HCT116 (cell line): ENCODE measurements at places on chromosomes 11 and 22. TPM values are rescaled to one million over a fixed set of nuclear protein-coding genes. Genes with fewer than 3 reads are reported as not detected.

Gene CYP2R1
- total RNA-seq = 18.3 TPM

Gene ARHGAP20
- total RNA-seq = not detected

GRCh38 chr22:47591016-47591415, 828.6 kb downstream of the TBC1D22A start:
- H3K36me3 ChIP-seq = no peaks in the 10 kb centered on the region
- H3K27me3 ChIP-seq = no peaks in the 10 kb centered on the region
- DNase-seq = no peak
- H3K27ac ChIP-seq = no peak overlapping the region
- no peaks in the 10 kb centered on the region for H3K4me1 ChIP-seq

- H3K27me3 ChIP-seq = no peaks in the 10 kb centered on the region
- no peak overlapping the region for H3K27ac ChIP-seq
- peaks cover 3% of the 10 kb centered on the region for H3K4me1 ChIP-seq
- no peak for DNase-seq
- H3K36me3 ChIP-seq = no peaks in the 10 kb centered on the region; the same call in 1 of the 2 replicates
- H3K4me3 ChIP-seq = no peak overlapping the region
Observed at GRCh38 chr11:45913942-45914635, 3.6 kb downstream of the PEX16 start.

GRCh38 chr11:8838248-8838647, 72.7 kb upstream of the AKIP1 start:
- no peaks in the 10 kb centered on the region for H3K27me3 ChIP-seq
- H3K4me1 ChIP-seq = peaks cover 7% of the 10 kb centered on the region; the same call in 1 of the 2 replicates
- no peak for DNase-seq
- no peaks in the 10 kb centered on the region for H3K36me3 ChIP-seq
- no peak overlapping the region for H3K4me3 ChIP-seq

DNA sequence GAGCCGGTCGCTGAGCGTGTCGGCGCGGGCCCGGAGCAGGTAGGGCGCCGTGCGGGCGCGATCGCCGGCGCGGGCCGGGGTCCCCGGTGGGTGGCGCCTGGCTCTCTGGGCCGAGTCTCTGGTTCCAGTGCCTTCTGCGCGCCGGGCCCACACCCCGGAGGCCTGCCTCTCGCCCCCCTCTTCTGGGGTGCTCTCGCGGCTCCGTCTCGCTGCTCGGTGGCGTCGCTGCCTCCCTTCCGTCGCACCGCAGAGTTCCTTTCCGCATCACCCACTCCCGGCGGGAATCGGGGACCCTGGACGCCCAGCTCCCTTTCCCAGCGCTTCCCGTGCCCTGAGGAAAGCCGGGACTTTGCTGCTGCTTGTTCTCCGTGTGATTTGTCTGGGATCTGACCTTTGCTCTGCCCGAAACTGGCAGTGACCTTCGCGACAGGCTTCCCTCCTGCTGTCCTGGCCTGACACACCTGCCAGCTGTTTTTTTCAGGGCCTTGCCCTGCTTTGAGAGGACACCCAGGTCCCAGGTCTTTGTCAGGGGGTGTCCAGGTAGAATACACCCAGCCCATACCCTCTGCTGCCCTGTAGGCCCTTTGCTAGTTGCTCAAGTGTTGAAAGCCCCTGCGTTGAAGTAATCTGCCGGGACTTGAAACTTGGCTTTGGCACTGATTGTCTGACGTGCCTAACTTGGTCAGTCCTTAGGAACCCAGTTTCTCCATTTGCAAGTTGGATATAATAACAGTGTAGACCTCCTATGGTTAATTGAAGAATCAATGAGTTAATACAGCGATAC, 711 bp downstream of the FDX1 start:
- peak overlapping the region; percentile 84 for H3K27ac ChIP-seq
- peaks cover 35% of the 10 kb centered on the region for H3K4me1 ChIP-seq
- no peak for DNase-seq
- peak overlapping the region; percentile 89 for H3K4me3 ChIP-seq
- H3K36me3 ChIP-seq = no peaks in the 10 kb centered on the region

- H3K4me3 ChIP-seq = no peak overlapping the region
- no peak for DNase-seq
- no peaks in the 10 kb centered on the region for H3K27me3 ChIP-seq
- H3K27ac ChIP-seq = no peak overlapping the region
- no peaks in the 10 kb centered on the region for H3K4me1 ChIP-seq
Observed at GRCh38 chr11:86151174-86152005, 82.5 kb upstream of the PICALM start.

- no peak for DNase-seq
- H3K27ac ChIP-seq = no peak overlapping the region
- no peaks in the 10 kb centered on the region for H3K36me3 ChIP-seq
- H3K4me3 ChIP-seq = no peak overlapping the region
- no peaks in the 10 kb centered on the region for H3K4me1 ChIP-seq
Observed at GRCh38 chr11:132357811-132358572, 987.6 kb downstream of the NTM start.

Gene OR51B2
- total RNA-seq = 17.1 TPM

DNA sequence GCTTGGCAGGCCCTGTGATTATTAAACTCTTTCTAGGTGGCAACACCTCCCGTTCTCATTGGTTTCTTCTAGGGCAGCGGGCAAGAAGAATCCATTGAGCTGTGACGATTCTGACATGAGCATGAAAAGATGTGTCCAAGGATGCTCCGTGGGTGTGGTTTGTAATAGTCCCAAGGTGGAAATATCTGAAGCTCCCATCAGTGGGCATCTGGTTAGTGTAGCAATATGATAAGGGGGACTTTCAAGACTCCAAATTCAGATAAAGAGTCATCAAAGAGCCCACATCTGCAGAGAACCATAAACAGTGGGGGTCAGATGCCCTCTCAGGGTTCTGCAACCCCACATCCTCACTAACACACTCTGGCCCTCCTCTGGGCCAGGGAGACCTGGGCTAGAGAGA, 42.6 kb downstream of the TST start:
- H3K27me3 ChIP-seq = no peaks in the 10 kb centered on the region
- DNase-seq = no peak
- peaks cover 5% of the 10 kb centered on the region for H3K4me1 ChIP-seq
- H3K36me3 ChIP-seq = no peaks in the 10 kb centered on the region

Gene CCDC73
- total RNA-seq = not detected

- H3K4me3 ChIP-seq = no peak overlapping the region
- no peaks in the 10 kb centered on the region for H3K27me3 ChIP-seq
- no peak for DNase-seq
- no peaks in the 10 kb centered on the region for H3K4me1 ChIP-seq
- no peaks in the 10 kb centered on the region for H3K36me3 ChIP-seq
Observed at GRCh38 chr11:61037441-61038093, 64.7 kb upstream of the CD5 start.

Gene BLID
- total RNA-seq = 8.9 TPM

Gene NAV2
- total RNA-seq = 2.1 TPM

Gene OSM
- not detected for total RNA-seq

Gene GAB4
- total RNA-seq = not detected

DNA sequence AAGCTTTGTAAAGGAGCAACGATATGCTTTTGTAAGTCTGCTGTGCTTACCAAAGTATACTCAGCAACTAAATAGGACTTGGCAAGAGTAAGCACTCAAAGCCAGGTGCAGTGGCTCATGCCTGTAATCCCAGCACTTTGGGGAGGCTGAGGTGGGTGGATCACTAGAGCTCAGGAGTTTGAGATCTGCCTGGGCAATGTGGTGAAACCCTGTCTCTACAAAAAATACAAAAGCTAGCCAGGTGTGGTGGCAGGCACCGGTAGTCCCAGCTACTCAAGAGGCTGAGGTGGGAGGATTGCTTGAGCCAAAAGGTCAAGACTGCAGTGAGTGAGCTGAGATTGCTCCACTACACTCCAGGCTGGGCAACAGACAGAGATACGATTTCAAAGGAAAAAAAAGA, 67.5 kb downstream of the PAK1 start:
- no peaks in the 10 kb centered on the region for H3K27me3 ChIP-seq
- no peak for DNase-seq
- no peak overlapping the region for H3K4me3 ChIP-seq
- H3K27ac ChIP-seq = no peak overlapping the region
- H3K36me3 ChIP-seq = no peaks in the 10 kb centered on the region

DNA sequence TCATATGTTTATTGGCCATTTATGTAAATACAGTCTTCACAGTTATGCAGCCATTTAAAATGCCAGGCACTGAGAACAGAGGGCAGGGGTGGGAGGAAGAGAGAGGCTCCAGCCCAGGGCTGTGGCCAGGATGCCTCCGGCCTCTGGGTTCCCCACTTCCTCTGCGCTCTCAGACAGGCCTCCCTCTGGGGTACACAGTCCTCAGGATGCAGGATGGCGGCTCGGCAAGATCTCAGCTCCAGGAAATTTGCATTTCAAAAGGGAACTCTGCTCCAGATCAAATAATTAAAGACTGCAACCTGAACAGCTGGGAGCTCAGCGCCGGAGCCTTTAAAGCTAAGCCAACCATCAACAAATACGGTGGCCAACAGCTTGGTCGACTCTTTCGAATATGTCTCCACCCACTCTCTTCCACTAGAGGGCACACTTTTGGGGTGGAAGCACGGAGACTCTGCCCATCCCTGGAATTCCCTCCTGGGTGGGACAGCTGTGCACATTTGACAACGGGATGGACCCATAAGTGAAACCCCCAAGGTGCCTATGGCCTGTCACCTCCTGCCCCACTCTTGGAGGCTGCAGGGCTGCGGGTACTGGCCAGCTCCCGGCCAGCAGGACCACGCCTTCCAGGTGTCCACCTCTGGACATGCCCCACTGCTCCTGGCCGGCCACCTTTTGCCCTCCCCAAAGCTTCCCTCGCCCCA, 1044.7 kb downstream of the BRD1 start:
- H3K27me3 ChIP-seq = no peaks in the 10 kb centered on the region
- peak; percentile 7 for DNase-seq
- H3K27ac ChIP-seq = no peak overlapping the region
- no peaks in the 10 kb centered on the region for H3K4me1 ChIP-seq
- H3K4me3 ChIP-seq = no peak overlapping the region

DNA sequence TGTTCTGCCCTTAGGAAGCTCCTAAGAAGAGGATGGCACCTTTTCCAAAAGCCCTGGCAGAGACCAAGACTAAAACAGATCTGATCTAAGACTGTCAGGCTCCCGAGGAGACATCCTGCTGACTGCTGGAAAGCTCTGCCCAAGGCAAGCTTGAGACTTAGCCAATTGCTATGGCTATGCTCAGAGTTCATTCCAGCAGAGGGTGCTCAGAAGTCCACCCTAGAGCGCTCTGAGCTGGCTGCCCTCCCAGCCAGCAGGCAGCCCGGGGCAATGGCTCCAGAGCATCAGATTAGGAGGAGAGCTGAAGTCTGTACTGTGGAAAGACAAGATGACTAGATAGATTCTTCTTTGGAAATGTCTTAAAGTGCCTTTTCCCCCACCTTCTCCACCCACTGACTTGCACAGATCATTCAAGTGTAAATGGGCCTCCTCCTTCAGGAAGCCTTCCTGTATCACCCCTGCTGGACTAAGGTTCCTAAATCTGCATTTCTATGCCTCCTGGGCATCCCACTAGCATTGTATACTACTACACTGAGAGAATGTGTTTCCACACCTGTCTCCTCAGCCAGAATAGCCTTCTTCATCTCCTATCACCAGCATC, 23.4 kb downstream of the LRRC55 start:
- H3K4me3 ChIP-seq = no peak overlapping the region
- H3K27ac ChIP-seq = no peak overlapping the region
- H3K27me3 ChIP-seq = peaks cover 44% of the 10 kb centered on the region
- H3K36me3 ChIP-seq = no peaks in the 10 kb centered on the region

DNA sequence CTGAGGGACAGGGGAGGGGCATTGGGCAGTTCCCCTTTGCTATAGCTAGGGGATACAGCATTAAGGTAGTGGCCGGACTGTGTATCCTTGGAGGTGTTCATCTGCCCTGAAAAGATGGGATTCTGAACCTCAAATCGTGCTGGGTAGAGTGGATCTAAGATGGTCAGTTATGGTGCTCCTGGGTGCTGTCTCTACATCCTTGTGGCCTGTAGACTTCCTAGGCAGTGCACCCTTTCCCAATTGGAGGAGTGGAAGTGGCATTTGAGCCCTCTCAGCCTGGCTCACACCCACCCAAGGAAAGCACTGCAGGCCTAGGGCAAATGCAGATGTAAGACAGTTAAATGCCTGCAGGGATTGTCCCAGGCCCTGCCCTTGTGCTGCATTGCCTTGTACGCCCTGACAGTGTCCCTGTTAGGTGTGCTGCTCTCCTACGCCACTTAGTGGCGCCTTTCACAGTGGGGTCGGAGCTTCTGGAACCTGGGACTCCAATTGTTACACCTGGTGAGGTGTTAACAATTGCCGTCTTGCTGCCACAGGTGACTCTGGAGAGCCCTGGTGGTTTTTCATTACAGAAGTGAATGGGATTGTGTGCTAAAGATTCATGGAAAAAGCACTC, 35.0 kb downstream of the PPFIBP2 start:
- no peaks in the 10 kb centered on the region for H3K36me3 ChIP-seq
- DNase-seq = peak; percentile 16
- H3K4me3 ChIP-seq = no peak overlapping the region

DNA sequence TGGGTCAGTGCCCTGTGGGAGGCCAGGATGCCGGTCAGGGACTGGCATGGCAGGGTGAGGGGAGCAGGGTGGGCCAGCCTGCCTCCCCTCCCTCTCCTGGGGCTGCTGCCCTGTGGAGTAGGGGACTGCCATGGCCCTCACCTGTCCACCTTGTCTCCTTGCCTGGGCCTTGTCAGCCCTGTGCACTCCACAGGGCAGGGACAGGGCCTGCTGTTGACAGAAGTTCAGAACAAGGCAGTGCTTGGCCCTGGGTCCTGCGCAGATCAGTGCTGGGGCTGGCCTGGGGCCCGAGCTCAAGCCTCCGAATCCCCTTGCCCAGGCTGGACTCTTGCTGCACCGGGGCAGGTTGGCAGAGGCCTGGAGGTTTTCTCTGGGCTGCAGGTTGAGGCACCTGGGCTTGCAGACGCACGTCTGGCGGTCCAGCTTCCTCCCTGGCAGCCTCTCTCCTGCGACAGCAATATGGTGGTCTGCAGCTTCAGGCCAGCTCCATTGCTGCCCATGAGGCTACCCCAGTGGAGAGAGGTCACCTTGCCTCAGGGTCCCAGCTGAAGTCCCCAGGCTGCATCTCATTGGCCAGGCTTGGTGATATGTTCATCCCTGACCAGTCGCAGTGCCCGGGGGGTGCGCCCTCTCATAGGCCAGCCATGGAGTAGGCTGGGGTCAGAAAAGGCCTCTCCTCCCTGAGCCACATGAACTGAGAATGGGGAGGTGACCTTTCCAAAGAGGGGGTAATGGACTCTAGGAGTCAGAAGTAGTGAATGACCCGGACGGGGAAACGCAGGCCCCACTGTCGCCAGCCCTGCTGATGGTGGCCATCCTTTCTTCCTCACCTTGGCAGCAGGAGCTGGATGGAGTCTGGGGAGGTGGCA, 21.5 kb upstream of the CHKA start:
- H3K27ac ChIP-seq = no peak overlapping the region
- H3K27me3 ChIP-seq = no peaks in the 10 kb centered on the region
- no peak for DNase-seq
- H3K36me3 ChIP-seq = no peaks in the 10 kb centered on the region
- H3K4me1 ChIP-seq = peaks cover 16% of the 10 kb centered on the region; the same call in 1 of the 2 replicates
